ENCODE measurements at places on chromosomes 13 and 19.

DNA sequence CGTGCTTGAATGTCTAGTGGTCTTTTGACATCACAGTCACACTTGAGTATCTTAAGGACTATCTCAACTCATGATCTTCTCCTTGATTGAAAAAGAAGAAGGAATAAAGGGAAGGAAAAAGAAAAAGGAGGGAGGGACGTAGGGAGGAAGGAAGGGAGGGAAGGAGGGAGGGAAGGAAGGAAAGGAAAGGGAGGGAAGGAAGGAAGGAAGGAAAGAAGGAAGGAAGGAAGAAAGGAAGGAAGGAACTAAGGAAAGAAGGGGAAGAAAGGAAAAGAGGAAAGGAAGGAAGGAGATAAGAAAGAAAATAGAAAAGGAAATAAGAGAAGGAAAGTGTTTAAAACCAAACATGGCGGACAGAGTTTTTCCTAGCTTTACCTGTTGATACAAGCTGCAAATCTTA is 64.7 kb downstream of the RNASEH2B start:
- DNase-seq: no peak

DNA sequence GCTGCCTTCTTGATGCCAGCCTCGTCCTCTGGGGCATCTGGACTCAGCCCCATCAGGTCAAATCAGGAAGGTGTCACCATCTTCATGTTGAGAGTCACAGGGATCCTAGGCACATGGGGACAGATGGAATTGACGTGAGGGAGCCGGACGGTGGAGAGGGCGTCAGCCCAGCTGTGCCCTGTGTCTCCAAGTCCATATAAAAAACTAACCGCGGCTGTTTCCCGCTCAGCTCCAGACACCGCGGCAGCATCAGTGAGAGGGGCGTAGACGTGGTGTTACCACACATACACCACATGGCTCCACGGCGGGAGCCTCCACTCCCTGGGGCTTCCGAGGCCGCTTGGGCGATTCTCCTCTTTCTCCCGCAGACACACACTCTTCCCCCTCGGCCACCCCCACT is 5.6 kb upstream of the PRR36 start:
- DNase-seq: no peak

- no peak for DNase-seq
Measured at GRCh38 chr19:51010066-51010795, 8.8 kb upstream of the KLK8 start.

DNA sequence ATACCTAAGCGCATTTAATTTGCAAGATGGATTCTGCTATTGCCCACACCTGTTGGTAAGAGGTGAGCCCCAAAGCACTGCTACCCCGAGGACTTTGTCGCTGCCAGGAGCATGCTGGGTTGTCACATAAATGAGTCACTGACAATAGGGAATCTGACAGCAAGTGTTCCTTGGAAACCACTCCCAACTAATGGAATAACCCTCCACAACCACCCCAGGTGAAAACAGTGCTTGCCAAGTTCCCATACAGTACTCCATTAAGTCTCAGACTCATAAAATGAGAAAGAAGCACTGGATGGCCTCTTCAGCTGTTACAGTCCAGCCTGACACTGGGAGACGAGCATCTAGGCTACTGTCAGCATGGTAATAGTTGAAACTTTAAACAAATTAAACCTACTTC is 108.6 kb downstream of the EFNB2 start:
- no peak for DNase-seq

DNA sequence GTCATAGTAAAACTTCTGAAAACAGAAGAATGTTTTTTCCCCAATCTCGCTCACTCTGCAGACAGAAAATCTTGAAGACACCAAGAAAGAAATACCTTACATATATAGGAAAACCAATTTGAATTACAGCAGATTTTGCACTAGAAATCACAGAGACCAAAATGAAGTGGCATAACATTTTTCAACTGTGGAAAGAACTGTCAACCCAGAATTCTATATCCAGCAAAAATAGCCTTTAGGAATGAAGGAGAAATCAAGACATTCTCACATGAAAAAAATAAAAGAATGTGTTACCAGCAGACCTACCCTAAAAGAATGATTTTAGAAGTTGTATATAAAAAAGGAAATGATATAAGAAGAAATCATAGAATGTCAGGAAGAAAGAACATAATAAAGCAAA is 28.7 kb downstream of the CCDC122 start:
- DNase-seq: no peak

- no peak for DNase-seq
Measured at GRCh38 chr13:106685143-106685542, 117.2 kb upstream of the ARGLU1 start.

DNA sequence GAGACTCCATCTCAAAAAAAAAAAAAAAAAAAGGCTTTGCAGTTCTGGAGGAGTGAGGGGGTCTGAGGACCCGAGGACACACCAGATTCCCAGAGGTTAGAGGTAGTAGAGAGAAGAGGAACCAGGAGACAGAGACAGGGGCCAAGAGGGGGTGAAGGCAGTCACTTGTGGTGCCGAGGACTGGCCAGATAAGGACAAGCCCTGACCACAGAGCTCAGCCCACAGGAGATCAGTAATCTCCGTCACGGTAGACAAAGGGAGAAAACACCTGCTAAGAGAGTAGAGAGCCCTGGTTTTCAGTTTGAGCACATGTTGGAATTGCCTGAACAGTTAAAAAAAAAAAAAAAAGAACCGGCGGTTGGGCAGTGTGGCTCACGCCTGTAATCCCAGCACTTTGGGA is 1.7 kb upstream of the PRAM1 start:
- no peak for DNase-seq

- no peak for DNase-seq
Measured at GRCh38 chr13:43115141-43115540, 91.8 kb downstream of the DNAJC15 start.

- no peak for DNase-seq
Measured at GRCh38 chr19:13425151-13425550, 81.1 kb downstream of the CACNA1A start.

DNA sequence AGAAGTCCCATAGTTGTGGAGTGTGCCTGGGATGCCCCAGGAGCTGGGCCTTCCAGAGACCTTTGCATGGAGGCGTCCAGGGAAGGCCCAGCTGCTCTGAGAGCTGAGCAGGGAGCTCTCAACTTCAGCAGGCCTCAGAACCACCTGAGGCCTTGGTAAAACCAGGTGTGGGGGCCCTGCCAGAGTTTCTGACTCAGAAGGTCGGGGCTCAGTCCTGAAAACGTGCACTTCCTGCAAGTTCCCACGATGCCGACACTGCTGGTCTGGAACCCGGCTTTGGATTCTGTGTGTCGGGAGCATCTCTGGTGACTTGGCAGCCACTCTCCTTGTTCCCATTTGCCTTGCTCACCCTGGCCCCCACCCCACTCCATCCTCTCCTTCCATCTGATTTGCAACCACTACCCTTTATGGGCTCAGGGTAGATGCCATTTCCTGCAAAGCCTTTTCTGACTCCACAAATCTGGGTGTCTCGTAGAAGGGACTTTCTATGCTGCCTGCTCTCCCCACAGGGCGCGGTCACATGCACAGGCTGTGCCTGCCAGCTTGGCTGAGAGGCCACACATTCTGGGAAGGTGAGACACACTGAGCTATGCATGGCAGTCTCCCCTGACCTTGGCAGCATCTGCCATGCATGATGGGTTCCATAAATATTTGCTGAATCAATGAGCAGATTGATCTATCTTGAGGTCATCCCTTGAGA is 244.7 kb downstream of the COL4A1 start:
- DNase-seq: peak; percentile 20

GRCh38 chr13:112651750-112652511 is 37.9 kb upstream of the ATP11A start:
- no peak for DNase-seq

- DNase-seq: peak; percentile 31
Measured at GRCh38 chr13:75415694-75416093, 66.3 kb downstream of the TBC1D4 start.

DNA sequence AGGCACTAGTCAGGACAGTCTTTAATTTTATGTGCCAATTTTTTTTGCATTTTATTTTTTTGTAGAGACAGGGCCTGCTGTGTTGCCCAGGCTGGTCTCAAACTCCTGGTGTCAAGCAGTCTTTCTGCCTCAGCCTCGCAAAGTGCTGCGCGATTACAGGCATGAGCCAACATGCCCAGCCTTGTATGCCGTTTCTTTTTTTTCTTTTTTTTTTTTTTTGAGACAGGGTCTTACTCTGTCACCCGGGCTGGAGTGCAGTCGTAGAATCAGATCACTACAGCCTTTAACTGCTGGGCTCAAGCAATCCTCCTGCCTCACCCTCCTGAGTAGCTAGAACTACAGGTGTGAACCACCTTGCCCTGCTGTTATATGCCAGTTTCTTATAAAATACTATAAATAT is 26.4 kb downstream of the BORA start:
- no peak for DNase-seq

DNA sequence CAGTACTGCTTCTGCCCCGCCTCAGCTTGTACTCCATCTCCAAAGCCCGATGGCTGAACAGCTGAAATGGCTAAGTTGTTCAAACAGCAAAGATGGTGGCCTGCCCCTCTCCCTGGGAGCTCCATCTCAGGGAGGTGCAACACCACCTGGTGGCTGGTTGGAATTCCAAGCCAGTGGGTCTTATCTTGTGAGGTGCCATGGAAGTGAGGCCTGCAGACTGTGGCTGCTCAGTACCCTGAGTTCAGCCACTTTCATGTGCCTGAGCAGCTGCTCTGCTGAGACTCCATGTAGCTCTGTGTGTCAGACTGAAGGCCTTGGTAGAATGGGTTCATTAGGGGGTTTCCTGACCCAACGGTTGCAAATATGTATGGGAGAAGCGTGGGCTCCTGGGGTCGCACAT is 67.3 kb upstream of the SPRY2 start:
- no peak for DNase-seq

DNA sequence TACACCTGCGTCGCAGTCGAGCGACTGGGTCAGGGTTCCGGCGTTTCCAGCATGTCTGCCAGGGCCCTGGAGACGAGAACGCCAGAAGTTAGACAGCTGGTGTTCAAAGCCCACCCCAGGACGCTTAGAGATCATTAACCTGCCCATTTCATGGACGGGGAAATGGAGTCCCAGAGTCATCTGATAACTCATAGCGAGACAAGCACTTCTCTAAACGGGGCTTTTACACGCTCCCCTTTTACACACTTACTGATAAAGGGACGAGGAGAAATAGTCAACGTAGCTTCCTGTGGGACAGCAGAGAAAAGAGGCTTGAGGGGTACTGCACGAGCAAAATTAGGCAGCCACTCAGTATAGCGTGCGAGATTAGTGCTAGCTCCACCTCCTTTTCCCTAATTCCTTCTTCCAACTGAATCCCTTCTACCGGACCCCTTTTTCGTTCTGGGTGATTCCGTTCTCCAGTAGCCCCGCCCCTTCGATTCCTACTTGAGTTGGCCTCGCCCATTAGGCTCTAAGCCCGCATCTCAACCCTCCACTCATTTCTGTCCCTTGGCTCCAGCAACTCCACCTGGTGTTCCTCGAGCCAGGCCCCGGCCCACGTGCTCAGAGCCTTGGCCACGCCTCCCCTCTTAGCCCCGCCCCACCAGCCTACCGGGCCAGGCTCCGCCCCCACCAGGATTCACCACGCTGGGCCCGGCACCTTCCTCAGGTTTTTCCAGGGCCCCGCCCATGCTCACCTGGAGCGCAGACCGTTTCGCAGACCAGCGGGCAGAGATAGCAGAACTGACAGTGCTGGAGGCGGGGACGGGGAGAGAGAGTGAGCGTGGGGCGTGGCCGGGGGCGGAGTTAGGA is 3.7 kb downstream of the HRC start:
- no peak for DNase-seq

DNA sequence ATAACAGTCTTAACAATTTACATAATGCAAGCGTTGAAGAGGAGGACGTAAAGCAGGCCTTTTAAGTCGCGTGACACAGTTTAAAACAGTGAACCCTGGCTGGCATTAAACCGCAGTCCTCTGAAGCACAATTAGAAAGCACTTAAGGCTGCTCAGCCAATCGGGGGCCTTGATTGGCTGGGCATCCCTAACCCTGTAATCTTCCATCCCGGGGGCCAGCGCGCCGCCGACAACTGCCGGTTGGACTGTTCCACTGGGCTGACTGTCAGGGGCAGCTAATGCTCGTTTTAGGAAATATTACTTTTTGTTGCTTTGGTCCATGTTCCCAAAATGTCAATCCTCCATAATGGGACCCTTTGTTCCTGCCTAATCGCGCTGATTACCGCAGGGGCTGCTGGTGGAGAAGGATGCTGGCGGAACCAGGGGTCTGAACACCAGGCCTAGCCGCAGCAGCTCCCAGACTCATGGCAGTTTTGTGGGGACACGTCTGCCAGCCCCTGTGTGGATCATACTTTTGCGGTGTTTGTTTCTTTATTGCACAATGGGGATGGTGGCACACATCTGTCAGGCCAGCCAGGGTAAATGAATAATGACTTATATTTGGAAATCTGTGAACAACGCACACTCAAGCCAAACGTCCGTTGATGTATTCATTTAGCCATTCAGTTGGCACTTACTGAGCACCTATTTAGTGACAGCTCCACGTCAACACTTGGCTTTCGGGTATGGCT is 127.1 kb upstream of the SPACA7 start:
- no peak for DNase-seq

DNA sequence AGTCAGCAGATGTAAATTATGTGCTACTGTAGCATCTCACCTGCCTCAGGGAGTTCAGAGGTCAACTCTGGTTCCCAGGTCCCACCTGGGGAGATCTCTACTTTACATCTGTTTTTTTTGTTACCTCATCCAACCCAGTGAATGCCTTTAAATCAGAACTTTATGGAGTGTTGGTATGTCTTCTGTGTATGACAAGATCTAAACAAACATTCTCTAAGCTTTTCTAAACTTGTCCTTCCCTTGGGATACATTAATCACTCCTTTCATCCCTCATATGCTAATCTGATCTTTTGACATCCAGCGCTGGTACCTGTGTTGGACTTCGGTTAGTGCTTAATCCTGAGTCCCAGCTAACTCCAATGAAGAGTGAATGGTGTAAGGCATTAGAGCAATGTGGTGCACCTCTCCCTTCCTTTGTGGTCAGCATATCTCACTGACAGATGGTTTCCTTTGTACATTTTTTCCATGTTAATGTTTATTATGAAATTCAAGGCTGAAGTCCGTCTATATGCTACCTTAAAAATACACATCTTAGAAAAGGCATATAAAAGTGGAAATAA is 213.4 kb downstream of the ABCC4 start:
- DNase-seq: no peak

DNA sequence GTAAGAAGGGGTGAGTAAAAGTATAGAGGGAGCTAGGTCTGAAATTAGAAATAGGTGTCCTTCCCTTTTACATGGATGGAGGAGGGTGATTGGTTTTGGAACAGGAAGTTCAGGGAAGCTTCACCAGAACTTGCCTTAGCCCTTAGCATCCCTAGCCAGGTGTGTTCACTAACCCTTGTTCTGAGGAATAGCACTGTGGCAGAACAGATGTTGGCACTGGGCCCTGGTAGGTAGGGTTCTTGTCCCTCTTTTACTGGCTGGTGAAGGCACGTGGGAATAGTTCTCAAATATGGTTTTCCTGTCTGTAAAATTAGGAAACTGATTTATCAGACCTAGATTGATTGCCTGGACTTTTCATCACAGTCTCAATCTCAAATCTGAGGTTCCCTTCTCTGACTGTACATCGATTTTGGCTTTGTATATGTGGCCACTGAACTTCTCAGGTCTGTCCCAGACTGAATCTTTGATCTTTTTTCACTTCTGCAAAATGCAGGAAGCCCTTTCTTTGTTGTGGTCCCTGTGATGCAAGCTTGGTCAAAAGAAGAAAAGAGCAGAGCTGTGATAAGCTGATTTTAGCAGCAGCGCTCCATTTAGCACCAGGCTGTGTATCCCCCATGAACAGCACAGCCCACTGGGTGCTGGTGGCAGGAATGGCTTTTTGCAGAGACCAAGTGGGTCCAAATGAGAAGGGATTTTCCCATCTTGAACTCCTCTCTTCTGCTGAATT is 86.2 kb upstream of the HTR2A start:
- DNase-seq: no peak

GRCh38 chr13:21005193-21005592 is 56.2 kb downstream of the LATS2 start:
- no peak for DNase-seq

GRCh38 chr13:95327190-95327589 is 25.9 kb upstream of the ABCC4 start:
- no peak for DNase-seq
